ENCODE measurements at places on chromosomes 11 and 22. TPM values are rescaled to one million over a fixed set of nuclear protein-coding genes. Genes with fewer than 3 reads are reported as not detected.

GRCh38 chr22:47848184-47848920 lies 1085.9 kb downstream of the TBC1D22A start:
- no peak overlapping the region for H3K4me3 ChIP-seq
- no peak for DNase-seq
- H3K36me3 ChIP-seq, result no peaks in the 10 kb centered on the region
- H3K27ac ChIP-seq, result no peak overlapping the region
- peaks cover 53% of the 10 kb centered on the region for H3K4me1 ChIP-seq
- no peaks in the 10 kb centered on the region for H3K27me3 ChIP-seq

- no peak overlapping the region for H3K27ac ChIP-seq
- no peak for DNase-seq
- no peaks in the 10 kb centered on the region for H3K27me3 ChIP-seq
- H3K4me1 ChIP-seq, result no peaks in the 10 kb centered on the region
Measured at GRCh38 chr11:80379620-80380278, 938.9 kb upstream of the TENM4 start.

- no peak overlapping the region for H3K4me3 ChIP-seq
- H3K4me1 ChIP-seq, result no peaks in the 10 kb centered on the region
- no peak for DNase-seq
- H3K27ac ChIP-seq, result no peak overlapping the region
Measured at GRCh38 chr11:122814401-122814800, 23.9 kb upstream of the CRTAM start.

LRRN4CL gene
- total RNA-seq, result 0.55 TPM

- no peak for DNase-seq
- no peak overlapping the region for H3K27ac ChIP-seq
- no peaks in the 10 kb centered on the region for H3K36me3 ChIP-seq
- no peaks in the 10 kb centered on the region for H3K27me3 ChIP-seq
- no peaks in the 10 kb centered on the region for H3K4me1 ChIP-seq
- no peak overlapping the region for H3K4me3 ChIP-seq
Measured at GRCh38 chr11:120105576-120105975, 32.3 kb downstream of the TRIM29 start.

DLG2 gene
- total RNA-seq, result 12.1 TPM

ZP1 gene
- not detected for total RNA-seq

POU2AF2 gene
- total RNA-seq, result not detected

GRCh38 chr11:7020183-7020917 lies at the start of the genes NLRP14 and ZNF214:
Gene NLRP14 (plus strand): TSS chr11:7020479. CDS start chr11:7038587, 18,108 bp downstream.
Gene ZNF214 (minus strand): TSS chr11:7020346. CDS start chr11:7002835, 17,511 bp downstream.
- no peak within 1 kb of the TSS for H3K27ac ChIP-seq
- H3K36me3 ChIP-seq, result no peaks in the 10 kb centered on the region
- no peaks in the 10 kb centered on the region for H3K4me1 ChIP-seq
- H3K4me3 ChIP-seq, result no peak within 1 kb of the TSS
- DNase-seq, result no peak

- H3K36me3 ChIP-seq, result no peaks in the 10 kb centered on the region
- DNase-seq, result no peak
- H3K27me3 ChIP-seq, result no peaks in the 10 kb centered on the region
- H3K4me1 ChIP-seq, result peaks cover 9% of the 10 kb centered on the region
Measured at GRCh38 chr11:26949846-26950245, 44.1 kb upstream of the FIBIN start.

DNA sequence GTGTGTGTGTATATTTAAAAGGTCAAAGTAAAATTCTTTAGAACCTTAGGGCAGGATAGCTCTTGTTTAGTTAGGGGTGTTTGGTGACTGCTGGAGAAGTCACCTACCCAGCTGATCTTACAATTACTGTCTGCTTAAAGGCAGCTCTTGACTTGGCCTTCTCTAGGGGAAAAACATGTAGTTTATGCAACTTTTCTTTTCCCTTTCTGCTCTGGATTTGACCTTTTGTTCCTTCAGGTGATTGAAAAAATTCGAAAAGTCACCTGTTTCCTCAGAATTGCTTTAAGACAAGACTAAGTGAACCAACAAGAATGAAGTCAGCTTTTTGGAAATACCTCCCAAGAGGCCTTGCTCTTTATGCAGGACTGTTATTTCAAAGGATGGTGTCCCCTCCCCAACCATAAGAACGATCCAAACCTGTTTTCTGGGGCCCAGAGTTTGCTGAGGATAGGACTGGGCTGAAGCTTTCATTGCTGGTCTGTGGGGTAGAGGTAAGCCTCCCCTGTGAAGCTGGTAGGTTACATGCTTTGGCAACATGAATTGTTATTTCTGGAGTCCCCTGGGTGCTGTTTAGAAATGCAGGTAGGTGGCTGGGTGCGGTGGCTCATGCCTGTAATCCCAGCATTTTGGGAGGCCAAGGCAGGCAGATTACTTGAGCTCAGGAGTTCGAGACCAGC lies 111.2 kb downstream of the PTPRJ start:
- no peak overlapping the region for H3K27ac ChIP-seq
- H3K36me3 ChIP-seq, result no peaks in the 10 kb centered on the region
- H3K4me3 ChIP-seq, result no peak overlapping the region
- H3K27me3 ChIP-seq, result peaks cover 8% of the 10 kb centered on the region
- no peaks in the 10 kb centered on the region for H3K4me1 ChIP-seq

BBOX1 gene
- not detected for total RNA-seq

B3GAT1 gene
- total RNA-seq, result not detected

DNA sequence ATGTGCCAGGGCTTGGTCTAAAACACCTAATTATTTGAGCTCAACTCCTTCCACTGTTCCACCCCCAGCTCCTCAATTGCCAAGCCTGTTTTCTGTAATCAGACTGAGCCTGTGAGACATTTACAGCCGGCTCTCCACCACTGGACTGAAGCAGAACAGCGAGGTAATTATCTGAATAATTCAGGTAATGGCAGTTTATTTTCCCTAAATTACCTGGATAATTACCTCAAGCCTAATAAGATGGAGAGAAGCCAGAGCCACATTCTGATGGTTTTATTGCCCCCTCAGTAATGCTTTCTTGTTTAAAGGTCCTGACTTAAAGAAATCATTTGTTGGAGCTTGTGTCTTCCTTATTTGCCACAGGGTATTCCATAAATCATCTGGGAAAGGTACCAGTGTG lies 64.2 kb downstream of the FZD4 start:
- H3K4me3 ChIP-seq, result no peak overlapping the region
- no peak overlapping the region for H3K27ac ChIP-seq
- no peaks in the 10 kb centered on the region for H3K36me3 ChIP-seq

DNA sequence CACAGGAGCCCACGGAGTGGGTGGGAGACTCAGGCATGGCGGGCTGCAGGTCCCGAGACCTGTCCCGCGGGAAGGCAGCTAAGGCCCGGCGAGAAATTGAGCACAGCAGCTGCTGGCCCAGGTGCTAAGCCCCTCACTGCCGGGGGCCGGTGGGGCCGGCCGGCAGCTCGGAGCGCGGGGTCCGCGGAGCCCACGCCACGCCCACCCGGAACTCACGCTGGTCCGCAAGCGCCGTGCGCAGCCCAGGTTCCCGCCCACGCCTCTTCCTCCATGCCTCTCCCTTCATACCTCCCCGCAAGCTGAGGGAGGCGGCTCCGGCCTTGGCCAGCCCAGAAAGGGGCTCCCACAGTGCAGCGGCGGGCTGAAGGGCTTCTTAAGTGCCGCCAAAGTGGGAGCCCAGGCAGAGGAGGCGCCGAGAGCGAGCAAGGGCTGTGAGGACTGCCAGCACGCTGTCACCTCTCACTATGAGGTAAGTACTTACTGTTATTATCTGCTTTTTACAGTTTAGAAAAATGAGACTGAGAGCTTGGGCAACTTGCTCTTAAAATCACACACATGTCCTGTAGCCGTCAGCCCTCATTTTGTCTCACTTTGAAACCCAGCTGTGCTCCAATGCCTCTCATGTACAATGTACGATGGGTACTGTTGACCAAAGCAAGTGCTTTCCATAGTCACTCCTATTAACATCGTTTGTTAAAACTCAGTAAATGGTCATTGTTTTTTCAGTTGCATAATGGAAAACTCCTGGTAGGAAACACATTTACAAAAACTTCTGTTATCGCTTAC lies 12.2 kb upstream of the OR10D3 start:
- H3K36me3 ChIP-seq, result no peaks in the 10 kb centered on the region
- H3K4me1 ChIP-seq, result peaks cover 30% of the 10 kb centered on the region
- no peak for DNase-seq
- no peak overlapping the region for H3K27ac ChIP-seq
- H3K4me3 ChIP-seq, result no peak overlapping the region

DNA sequence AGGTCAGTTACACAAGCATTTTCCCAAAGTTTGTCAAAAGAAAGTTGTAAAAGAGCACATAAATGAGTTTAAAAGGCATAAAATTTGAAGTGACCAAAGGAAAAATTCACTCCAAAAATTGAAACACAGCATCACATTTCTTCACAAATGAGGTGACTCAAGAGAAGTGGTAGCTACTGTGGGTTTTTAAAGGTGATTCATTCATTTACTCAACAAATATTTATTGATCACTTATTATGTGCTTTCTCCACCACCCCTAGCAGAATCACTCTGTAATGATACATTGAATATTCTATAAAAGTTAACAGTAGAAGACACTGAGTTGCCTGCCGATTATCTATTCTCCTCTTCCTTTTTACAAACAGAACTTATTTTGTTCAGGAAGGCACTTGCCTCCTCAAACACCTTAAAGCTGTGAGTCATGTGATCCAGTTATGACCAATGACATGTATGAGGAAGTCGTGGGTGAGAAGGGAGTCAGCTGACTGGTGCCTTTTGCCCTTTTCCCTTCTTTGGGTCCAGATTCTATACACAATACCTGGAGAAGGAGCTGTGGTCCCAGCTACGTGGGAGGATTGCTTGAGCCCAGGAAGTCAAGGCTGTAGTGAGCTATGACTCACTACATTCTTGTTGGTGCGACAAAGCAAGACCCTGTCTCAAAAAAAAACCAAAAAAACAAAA lies 67.7 kb upstream of the CLNS1A start:
- H3K4me1 ChIP-seq, result no peaks in the 10 kb centered on the region
- no peak overlapping the region for H3K4me3 ChIP-seq
- no peaks in the 10 kb centered on the region for H3K27me3 ChIP-seq
- no peak for DNase-seq
- H3K36me3 ChIP-seq, result peaks cover 23% of the 10 kb centered on the region
- no peak overlapping the region for H3K27ac ChIP-seq

GRCh38 chr11:81104051-81104450 lies 1629.6 kb downstream of the FAM181B start:
- no peaks in the 10 kb centered on the region for H3K36me3 ChIP-seq
- DNase-seq, result no peak
- H3K4me3 ChIP-seq, result no peak overlapping the region

SLC6A5 gene
- total RNA-seq, result not detected

HORMAD2 gene
- total RNA-seq, result not detected

MN1 gene
- 36.6 TPM for total RNA-seq

- DNase-seq, result no peak
- no peaks in the 10 kb centered on the region for H3K4me1 ChIP-seq
- H3K36me3 ChIP-seq, result no peaks in the 10 kb centered on the region
Measured at GRCh38 chr11:68872216-68873003, 30.7 kb upstream of the CPT1A start.

DNA sequence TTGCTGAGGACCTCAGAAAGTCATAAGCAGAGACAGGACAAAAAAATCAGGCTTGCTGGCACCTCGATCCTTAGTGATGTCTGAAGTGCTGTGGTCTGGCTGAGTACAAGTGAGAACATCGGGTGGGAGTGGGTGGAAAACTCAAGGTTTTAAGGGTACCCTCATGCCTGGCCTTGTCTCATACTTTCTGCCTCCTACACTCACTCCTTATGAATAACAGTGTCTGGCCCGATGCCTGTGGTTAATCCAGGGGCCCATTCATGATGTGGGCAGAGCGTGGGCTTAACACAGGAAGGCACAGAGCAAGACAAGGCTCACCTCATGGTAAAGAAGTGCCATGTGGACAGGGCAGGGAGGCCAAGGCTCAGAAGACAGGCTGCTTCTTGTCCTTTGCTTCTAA lies 11.0 kb upstream of the UCP3 start:
- H3K36me3 ChIP-seq, result peaks cover 4% of the 10 kb centered on the region
- H3K27ac ChIP-seq, result no peak overlapping the region
- no peak overlapping the region for H3K4me3 ChIP-seq
- DNase-seq, result no peak

DNA sequence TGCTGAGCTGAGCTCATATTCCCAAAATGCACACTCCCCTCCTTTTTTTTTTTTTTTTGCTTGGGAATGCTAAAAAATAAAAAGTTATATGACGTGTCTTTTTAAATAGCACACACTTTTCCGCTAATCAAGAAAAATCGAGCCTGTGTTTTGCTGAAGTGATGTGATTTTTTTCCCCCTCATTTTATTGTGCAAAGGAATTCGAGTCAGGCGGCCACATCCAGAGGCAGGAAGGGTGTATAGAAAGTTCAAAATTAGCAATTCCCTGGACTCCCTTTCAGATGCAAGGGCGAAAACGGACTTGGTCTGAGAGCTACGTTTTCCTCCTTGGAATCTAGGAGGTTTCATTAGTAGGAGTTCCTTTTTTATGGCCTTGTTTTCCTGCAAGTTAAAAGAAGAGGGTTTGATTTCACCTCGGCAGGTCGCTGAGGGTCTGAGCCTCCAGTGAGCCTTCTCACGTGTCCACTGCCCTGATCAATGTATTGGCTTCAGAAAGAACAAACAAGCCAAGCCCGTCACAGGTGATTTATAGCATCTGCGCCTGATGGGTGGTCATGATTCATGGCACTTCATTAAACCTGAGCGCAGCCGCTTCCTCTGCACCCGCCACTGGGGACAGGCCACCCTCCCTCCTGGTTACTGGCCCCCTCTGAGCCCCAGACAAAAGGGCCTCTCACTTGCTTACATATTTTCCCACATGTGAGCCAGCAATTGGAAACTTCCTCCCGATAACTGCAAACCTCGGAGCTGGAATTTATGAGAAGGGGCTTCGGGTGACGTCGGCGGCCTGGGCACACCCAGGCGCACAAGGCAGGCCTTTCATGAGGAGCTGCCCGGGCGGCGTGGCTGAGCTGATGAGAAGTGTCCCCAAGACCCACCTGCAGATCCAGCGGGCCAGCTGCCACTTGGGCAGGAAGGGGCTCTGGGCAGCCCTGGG lies 64.4 kb upstream of the LINC01488 start:
- H3K4me3 ChIP-seq, result no peak overlapping the region
- H3K4me1 ChIP-seq, result peaks cover 27% of the 10 kb centered on the region
- no peaks in the 10 kb centered on the region for H3K36me3 ChIP-seq
- H3K27me3 ChIP-seq, result no peaks in the 10 kb centered on the region

- DNase-seq, result no peak
- peaks cover 18% of the 10 kb centered on the region for H3K4me1 ChIP-seq
- H3K27me3 ChIP-seq, result no peaks in the 10 kb centered on the region
- H3K4me3 ChIP-seq, result no peak overlapping the region
Measured at GRCh38 chr11:8285796-8286195, 22.1 kb upstream of the LMO1 start.

TRIM77 gene
- not detected for total RNA-seq

PKP3 gene
- total RNA-seq, result 0.18 TPM

DNA sequence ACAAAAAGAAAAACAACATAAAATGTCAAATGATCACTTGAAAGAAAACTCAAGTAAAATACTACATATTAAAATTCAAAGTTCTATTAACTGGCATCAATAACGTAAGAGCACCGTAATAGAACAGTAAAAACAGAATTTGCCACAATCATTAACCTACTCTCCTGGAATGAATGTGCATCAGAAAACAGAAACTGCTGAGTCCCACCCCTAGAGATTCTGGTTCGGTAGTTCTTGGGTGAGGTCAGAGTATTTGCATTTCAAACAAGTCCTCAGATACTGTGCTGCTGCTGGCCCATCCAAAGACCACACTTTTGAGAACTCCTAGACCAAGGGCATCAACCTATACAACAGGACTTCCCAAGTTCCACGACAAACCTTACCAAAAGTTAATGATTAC lies 23.5 kb downstream of the PITPNB start:
- no peak for DNase-seq
- no peaks in the 10 kb centered on the region for H3K4me1 ChIP-seq
- peaks cover 79% of the 10 kb centered on the region for H3K36me3 ChIP-seq
- H3K27me3 ChIP-seq, result no peaks in the 10 kb centered on the region
- H3K27ac ChIP-seq, result no peak overlapping the region
- no peak overlapping the region for H3K4me3 ChIP-seq

KRTAP5-2 gene
- not detected for total RNA-seq
